ENCODE measurements at places on chromosomes 7 and 10.

DNA sequence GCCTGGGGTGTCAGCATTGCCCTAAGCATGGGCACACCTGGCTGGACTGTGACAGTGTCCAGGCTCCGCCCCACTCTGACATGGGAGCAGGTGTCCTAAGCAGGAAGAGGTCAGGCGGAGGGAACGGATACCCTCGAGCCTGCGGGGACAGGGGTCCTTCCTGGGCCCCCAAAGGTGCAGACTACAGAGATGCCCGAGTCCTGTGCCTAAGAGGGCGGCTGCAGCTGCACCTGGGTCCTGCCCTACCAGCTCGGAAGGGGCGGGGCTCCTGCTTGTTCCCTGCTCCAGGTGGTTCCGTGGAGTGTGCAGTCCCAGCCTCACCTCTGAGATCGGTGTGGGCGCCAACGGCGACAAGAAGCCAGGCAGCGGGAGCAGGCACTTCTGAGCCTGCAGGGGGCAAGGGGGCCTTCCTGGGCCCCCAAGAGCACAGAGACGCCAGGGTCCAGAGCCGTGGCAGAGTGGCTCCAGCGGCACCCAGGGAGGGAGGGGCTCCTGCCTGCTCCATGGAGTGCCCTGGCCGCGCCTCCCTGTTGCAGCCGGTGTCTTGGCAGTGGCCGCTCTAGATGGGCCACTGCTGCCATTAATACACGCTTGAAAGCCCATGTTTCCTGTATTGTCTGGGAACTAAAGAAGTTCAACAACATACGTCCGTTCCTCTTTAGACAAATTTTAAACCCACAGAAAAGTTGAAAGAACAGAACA lies 64.5 kb upstream of the CACNA2D1 start:
- no peak for DNase-seq

DNA sequence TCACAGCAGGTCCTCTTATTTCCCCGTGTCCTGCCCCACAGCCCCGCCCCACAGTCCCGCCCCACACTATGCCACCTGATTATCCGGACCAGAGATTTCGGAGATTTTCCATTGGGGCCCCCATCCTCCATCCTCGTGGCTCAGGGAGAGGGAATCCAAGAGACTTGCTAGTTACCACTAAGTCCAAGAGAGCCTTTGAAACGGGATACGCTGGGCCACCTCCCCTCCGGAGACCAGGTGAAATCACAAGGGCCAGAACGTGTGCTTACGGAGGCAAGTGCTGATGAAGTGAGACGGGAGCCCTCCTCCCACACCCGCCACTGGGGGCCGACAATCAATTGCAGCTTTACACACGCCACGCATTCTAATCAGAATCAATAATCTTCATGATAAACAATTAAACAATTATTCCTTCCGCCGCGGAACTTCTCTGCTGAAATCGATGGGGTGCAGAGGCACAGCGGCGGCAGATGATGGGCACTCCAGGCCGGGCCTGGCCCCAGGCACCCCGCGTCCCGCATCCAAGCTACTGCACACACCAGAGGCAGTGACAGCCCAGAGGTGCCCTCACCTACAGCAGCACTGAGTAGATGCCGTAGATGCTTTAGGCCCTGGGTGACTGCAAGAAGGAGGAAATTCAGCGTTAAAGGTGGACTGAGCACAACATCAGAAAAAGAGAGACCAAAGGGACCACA lies 534.0 kb upstream of the FOXK1 start:
- DNase-seq: no peak

GRCh38 chr7:50534690-50535290 lies 30.4 kb downstream of the DDC start:
- peak; percentile 98 for DNase-seq

DNA sequence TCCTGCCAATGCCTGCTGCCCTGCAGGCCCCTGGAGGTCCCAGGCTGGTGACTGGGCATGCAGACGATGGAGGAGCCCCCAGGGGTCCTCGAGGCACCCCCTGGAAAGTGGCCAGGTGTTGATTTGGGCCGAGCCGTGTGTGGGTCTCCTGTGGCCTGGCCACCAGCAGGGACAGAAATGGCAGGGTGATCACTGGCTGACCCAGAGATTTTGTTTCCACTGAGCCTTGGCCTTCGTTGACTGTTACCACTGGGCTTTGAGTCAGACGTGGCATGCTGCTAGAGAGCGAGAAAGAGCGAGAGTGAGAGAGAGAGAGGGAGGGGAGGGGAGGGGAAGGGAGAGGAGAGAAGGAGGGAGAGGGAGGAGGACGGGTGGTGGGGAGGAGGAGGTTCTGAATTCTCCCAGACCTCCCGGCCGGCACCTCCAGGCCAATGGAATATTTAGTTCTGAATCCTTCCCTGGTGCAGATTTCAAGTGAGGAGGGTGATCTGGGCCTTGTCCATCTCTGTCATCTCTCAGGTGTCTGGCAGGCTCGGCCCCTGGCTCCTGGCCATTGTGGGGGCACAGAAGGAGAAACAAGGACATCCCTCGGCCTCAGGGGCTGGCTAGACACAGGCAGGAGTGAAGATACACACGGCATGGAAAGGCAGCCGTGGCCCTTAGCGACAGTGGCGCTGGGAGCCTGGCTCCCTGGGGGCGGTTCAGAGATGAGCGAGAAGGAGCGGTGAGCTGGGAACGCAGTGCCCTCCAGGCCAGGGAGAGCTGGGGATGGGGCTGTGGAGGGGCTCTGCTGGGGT lies 58.2 kb downstream of the GLRX3 start:
- DNase-seq: no peak

- no peak for DNase-seq
Observed at GRCh38 chr10:62869958-62870357, 53.8 kb upstream of the EGR2 start.

GRCh38 chr7:38463277-38464225 lies 167.6 kb downstream of the AMPH start:
- peak; percentile 96 for DNase-seq

DNA sequence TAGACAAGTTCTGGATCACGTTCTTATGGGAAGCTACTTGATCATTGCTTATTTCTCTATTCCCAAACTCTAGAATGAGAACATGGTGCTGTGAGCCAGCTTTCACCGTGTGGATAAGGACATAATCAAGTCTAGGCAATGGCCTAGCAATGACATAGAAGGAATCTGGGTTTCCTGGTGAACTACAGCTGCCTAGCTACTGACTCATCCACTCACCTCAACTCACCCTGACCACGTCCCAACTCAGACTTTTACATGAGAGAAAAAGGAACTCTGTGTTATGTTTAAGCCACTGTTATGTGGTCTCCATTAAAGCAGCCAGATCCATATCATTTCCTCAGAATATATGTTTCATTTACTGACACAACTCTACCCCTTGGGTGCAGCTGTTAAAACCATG lies 18.8 kb upstream of the MET start:
- DNase-seq: peak; percentile 91

- no peak for DNase-seq
Observed at GRCh38 chr10:86077871-86078638, 288.5 kb downstream of the GRID1 start.

- no peak for DNase-seq
Observed at GRCh38 chr7:75878312-75878768, 494 bp upstream of the RHBDD2 start.

DNA sequence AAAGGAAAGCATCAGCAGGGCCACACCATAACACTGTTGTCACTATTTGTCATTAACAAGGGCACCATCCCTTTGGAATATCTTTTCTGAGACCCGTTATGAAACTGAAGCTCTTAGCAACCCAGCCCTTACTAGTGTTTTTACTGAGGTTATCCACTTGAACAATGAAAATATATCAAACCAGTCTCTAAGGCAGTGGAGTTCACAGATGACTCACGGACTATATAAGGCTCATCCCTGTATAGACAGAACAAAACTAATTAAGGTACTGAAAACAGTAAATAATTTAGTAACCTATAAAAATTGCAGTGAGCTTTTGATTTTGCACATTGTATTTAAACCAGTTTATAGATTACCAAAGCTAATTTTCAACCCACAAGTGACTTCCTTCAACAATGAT lies 196.0 kb downstream of the ELAPOR2 start:
- DNase-seq: no peak

- no peak for DNase-seq
Observed at GRCh38 chr10:59258890-59259289, 82.4 kb downstream of the PHYHIPL start.

- no peak for DNase-seq
Observed at GRCh38 chr7:158771213-158771834, 58.0 kb downstream of the ESYT2 start.

- DNase-seq: no peak
Observed at GRCh38 chr7:155846156-155846555, 33.9 kb upstream of the SHH start.

DNA sequence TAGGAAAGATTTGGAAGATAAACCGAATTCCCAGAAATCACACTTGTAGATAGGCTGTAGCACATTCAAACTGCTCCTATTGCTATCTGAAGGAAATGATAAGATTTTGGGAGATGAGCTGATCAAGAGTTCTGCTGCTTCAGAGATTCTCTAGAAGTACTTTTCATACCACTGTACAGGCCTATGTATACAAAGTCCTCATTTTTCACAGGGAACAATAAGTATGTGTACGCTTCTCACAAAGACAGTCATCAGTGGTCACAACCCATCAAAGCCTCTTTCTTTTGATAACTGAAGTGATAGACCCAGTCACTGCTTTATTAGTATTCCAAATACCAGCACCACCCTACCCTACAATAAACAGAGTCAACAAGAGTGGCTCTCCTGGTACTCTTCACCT lies 15.6 kb upstream of the SEPTIN7 start:
- no peak for DNase-seq

DNA sequence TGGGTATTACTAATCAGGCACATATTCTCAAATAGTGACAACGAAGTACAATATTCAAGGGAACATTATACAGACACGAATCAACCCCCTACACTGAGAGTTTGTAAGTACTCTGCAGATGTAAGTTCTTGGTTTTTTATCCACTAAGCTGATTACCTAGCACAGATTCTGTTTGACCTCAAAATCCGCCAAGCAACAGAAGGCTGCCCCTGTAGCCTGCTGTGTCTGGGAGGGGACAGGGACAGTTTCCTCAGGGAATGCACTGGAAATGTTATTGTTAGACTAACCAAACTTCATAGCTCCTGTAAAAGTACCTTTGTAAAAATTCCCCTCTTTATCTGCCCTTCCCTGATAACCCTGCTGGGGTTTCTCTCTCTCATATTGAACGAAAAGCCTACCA lies 45.2 kb upstream of the ZRANB1 start:
- no peak for DNase-seq

DNA sequence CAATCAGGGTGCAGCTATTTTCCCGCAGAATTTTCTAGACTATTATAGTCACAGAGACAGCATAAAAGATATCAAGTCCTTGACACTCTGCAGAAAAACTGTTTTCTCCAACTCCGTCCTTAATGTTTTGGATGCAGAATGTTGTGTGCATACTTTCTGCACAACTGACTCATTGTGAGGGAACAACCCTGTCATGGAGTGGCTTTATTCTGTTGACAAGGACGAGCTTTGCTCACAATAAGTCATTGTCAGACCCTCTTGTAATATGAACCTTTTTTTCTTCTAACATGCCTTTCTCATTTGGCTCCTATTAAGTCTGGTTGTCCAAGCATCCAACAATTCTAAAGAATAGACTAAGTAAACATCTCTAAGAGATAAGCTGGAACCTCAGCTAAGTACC lies 17.3 kb downstream of the ABCB4 start:
- no peak for DNase-seq

DNA sequence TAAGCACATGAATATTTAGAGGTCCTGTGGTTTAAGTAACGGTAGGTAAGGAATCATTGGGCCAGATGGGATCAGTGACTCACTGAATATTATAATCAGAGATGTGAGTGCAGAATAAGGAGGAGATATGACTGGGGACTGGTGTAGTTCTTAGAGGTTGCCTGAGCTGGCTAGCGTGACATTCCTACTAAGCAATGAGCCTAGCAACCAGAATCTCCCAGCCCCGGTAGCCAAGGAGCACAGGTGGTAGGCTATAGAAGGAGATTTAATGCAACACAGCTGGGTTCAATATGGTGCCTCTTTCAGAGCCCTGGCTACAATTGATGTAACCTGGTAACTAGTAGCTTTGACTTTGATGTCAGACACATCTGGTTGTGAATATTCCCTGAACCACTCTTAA lies 641.6 kb downstream of the AUTS2 start:
- DNase-seq: no peak

DNA sequence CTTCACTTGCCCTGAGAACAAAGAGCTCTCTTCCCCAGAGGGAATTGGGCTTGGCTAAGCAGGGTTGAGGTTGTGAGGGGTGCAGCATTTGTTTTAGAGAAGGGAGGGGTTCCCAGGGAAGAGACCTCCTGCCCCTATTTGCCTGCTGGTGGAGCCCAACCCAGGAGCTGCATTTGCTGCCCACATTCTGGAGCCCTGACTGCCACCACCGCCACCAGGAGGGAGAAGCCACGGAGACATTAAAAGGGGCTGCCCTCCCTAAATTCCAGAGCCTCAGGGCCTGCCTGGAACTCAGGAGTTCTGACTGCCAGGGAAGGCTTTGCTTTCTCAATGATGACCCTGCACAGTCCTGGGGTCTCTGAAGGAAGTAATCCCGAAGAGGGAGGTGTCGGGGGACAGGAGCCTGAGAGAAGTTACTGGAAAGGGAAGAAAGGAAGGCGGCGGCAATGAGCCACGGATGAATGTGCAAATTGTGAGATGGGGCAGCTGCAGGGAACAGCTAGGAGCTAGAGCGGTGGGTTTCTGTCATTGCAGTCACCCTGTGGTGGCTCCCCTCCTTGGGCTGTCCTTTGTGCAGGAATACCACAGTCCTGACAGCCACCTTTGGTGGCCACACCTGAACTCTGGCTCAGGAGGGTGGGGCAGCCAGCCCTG lies 51.3 kb downstream of the NEURL1 start:
- no peak for DNase-seq

DNA sequence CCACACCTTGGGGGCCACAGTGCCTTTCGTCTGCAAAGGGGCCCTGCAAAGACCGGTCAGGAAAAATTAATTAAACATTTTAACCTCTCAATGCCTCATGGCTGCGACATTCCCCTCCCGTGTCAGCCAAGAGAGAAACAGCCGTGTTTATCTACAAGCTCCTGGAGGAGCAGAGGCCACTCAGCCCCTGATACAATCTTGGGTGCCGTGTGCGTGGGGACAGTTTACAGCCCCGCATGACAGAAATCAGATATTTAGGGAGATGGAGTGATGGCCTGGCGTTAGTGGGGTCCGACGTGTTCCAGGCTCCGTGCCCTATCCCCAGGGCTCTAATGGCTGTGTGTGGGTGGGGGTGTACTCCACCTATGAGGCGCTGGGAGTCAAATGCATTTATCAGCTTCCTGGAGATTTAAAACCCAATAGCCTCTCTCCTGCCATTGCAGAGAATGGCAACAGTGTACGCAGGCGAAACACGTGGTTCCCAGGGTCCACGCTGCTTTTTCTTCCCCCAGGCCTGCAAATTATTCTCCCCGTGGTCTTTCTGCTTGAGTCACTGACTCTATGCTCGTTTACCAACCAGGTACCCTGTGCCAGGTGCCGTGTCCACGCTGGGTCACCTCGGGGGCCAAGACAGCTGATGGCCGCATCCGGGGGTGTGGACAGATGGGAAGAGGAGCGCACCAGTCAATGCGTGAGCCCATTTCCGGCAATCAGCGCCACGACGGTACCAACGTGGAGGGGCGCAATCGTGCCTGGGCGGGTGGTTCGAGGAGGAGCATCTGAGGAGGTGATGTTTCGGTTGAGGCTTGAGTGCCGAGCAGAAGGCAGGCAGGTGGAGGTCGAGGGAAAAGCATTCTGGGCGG lies 26.6 kb upstream of the PSMG3 start:
- DNase-seq: no peak

All from Daoy (cell line).